ENCODE measurements at places on chromosomes 6 and 20.

GRCh38 chr6:98828211-98828788 lies 6.1 kb upstream of the POU3F2 start:
- no peak for DNase-seq

DNA sequence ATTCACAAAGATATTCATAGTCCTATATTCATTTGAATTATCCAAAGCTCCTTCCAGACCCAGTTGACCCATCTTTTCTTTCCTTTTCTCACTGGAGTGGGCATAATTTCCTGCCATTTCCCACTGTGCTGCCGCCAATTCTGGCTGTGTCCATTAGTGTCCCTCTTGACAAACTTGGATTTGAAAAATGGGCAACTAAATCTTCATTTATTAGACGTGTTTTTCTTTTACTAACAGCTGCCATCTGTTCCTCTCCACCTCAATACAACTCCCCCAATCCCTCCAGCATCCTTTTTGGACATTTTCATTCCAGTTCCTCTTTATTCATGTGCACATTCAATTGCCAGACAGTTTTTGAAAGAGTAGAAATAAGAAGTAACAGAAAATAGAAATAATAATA lies 90.5 kb downstream of the PCSK2 start:
- no peak for DNase-seq

DNA sequence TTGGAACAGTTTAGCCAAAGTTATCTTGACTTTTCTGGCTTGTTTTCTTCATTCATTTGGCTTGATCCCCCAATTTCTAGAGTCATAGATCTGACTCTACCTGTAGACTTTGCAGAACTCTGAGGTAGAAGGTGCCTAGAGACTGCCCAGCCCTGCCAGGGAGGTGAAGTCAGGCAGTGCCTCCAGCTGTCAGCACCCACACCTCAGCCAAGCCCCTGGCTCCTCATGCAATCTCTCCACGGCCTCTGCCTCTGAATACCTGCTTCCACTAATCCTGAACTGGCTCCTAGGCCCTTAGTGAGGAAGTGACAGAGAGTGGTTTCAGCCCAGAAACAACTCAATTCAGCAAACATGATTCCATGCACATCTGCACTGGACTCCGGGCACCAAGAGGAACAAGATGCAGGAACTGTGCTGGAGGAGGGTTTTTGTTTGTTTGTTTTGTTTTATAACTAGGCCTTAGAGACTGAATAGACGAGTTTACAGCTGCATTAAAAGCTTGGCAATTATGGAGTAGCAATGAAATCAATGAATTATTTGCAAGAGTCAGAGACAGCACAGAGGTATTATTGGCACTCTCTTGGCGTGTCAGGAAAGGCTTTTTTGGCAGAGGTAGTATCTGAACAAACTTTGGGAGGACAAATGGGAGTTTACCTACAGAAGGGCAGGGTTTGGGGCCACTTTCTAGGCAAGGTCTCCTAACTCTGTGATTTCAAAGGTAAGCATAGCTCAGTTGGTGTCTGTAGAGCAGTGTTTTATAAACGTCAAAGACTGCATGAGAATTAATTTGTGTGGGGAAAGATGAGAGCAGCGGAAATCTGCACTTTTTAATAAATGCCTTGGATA lies 25.2 kb downstream of the TGM3 start:
- no peak for DNase-seq

DNA sequence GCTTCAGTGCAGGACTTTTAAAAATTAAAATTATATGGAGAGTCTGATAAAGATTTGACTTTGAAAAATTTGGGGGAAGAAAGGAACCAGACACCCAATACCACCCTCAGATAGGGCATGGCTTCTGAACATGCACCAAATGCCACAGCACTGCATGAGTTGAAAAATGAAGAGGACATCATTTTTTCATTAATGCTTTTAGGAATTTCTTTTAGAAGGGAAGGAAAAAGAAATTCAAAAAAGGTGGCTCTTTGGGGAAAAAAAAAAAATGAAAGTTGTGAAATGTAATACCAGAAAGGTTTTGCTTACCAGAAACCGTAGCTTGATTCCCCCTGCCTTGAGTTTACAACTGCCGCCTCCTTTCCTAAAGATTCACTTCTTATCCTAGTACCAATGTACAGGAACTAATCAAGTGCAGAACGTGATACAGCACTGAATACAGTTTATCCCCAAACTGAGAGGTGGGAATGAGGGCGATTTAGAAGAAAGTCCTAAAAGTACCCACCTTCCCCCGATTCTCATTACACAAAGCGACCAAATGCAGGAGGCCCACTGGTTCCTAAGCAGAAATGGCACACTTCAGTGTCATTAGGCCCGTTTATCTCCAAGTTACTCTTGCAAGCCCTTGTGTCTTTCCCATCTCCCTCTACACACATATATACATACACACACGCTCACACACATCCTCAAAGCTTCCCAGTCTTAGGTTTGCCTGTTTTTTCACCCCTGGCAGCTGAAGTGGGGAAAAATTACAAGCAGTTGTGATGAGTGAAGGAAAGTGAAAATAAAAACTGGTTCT lies 2.8 kb downstream of the PPP1R10 start:
- DNase-seq, result no peak
